DMS153 (cell line): ENCODE measurements at places on chromosomes 4 and X.

DNA sequence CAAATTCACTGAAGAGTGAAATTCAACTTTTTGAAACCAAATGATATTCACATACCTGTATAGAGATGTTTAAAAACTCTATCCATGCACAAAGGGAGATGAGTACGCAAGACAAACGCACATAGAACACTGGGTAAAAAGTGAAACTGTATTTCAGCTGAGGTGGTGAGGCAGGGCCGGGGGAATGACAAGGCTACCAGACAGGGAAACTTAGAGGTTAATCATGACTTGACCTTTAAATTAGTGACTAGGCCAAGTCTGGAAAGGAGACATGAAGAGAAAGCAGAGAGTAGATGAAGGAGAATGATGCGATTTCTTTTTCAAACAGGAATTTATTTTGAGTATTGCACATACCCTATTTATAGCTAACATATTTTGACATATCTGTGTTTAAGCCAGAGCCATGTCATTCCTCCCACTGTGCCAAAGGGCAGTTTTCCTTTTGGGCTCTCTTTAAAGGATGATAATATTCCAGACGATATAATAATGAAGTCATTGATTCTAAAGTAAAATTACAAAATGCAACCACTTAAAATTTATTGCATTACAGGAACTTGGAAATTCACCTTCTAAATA lies 49.4 kb downstream of the ARHGEF6 start:
- no peak for DNase-seq

DNA sequence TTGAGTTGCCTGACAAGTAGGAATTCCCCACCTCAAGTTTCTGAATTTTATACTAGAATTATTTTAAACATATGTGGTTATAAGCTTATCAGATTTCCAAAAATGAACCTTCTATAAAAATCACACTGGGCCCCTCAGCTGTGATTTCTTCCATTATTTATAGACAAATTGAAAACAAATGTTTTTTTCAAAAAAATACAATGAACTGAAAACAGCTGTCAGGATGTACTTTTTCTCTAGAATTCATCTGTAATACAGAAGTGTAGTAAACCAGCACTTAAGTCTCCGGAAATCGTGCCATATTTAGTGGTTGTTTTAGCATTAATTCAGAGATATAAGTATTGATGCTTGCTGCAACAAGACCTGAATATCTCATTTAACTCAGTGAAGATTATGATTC lies 74.0 kb downstream of the SPRY1 start:
- DNase-seq, result no peak

DNA sequence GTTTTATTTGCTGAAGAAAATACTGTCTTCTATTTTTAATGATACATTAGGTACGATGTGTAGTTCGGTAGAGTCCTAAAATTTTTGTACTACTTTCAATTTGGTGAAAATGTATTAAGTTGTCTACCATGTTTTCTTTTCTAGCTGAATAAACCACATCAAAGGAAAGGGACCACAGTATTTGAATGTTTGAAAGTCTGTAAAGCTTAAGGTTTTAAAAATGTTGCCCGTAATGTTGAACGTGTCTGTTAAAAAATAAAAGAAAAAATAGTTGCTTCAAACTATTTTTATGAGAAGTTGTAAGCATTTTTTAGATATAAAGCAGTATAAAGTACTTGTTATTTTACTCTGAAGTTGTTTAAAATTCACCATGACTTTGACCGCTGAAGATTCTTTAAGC lies 3.2 kb downstream of the CDKN2AIP start:
- no peak for DNase-seq

GRCh38 chr4:101232074-101232776 lies 115.1 kb downstream of the PPP3CA start:
- DNase-seq, result no peak

- DNase-seq, result no peak
Observed at GRCh38 chr4:38292529-38292928, 332.3 kb downstream of the PTTG2 start.

DNA sequence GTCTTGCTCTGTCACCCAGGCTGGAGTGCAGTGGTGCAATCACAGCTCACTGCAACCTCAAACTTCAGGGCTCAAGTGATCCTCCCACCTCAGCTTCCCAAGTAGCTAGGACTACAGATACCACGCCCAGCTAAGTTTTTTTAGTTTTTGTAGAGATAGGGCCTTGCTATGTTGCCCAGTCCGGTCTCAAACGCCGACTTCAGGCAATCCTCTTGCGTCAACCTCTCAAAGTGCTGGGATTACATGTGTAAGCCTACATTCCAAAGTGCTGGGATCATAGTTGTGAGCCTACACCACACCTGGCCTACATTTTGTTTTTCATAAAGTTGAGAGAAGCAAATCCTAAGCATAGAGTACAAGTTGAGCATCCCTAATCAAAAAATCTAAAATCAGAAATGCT lies 42.2 kb downstream of the SMARCA5 start:
- DNase-seq, result no peak

DNA sequence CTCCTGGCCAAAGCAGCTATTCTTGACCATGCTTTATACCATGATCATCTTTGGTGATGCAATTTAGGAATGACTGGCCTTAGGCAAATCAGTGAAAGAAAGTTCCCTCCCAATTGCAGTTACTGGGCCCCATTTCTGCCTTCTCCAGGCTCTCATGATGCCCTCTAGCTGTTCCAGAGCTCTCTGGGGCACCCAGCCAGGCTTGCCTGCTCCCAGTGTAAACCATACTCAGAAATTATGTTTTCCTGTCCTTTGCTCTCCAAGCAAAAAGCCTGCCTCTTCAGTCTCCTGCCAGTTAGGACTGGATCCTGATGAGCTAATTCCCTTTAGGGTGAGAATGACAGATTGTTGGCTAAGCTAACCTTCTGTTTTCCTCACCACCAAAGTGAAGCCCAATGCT lies 85.3 kb upstream of the RBPJ start:
- DNase-seq, result peak; percentile 63

DNA sequence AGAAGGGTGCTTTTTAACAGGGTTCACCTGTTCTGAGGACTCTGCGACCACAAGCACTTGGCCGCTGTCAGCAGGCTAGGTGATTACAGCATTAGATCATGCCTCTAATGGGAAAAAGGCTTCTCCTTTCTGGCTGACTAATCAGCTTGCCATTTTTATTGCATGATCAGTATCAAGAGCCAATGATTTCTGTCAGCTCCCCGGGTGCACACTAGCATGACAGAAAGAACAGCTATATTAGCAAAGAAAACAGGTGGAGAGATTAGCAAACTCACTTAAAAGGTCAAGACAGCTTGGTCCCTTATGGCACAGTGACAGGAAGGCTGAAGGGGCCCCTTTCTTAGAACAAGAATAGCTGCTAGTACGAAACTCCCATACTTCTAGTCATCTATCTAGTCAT lies 170.0 kb downstream of the SMIM20 start:
- DNase-seq, result no peak
